ENCODE measurements at places on chromosomes 11 and 22.

- no peak for DNase-seq
These were observed 19.1 kb downstream of the HIRA start for GRCh38 chr22:19412478-19412877.

- peak; percentile 19 for DNase-seq
These were observed 89.2 kb downstream of the PLEKHA7 start for GRCh38 chr11:16924826-16925560.

- DNase-seq: no peak
These were observed 32.9 kb downstream of the ARVCF start for GRCh38 chr22:19983741-19984140.

GRCh38 chr22:42766860-42767259, 46.2 kb upstream of the A4GALT start:
- DNase-seq: no peak

- DNase-seq: no peak
These were observed 124.6 kb upstream of the BLID start for GRCh38 chr11:122240638-122241037.

DNA sequence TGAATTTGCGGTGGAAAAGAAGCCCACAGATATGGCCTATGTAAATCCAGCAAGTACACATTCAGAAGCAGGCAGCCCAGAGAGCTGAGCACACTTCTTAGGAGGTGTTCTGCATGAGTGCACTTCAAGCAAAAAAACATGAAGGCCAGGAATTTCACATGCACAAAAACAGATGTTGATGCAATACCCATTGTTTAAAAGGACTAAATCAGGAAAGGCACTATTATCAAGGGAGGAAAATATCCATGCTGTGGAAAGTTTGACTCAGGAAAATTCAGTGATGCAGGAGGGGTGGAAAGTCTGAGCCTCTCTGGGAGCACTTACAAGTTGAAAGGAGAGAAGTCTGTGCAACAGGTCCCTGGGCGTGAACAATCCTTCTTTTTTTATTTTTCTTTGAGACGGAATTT, 15.8 kb upstream of the CARS1 start:
- no peak for DNase-seq

GRCh38 chr11:73260127-73260457, 12.0 kb upstream of the P2RY6 start:
- no peak for DNase-seq

GRCh38 chr22:46039535-46039934, 62.6 kb upstream of the WNT7B start:
- no peak for DNase-seq

GRCh38 chr11:14625586-14626205, 17.9 kb upstream of the PDE3B start:
- DNase-seq: no peak

- no peak for DNase-seq
These were observed 48.9 kb downstream of the ATG16L2 start for GRCh38 chr11:72863091-72863490.

- no peak for DNase-seq
These were observed 39.0 kb downstream of the QSER1 start for GRCh38 chr11:32931606-32932005.

- DNase-seq: no peak
These were observed 27.8 kb upstream of the ZNRF3 start for GRCh38 chr22:28855355-28856094.

DNA sequence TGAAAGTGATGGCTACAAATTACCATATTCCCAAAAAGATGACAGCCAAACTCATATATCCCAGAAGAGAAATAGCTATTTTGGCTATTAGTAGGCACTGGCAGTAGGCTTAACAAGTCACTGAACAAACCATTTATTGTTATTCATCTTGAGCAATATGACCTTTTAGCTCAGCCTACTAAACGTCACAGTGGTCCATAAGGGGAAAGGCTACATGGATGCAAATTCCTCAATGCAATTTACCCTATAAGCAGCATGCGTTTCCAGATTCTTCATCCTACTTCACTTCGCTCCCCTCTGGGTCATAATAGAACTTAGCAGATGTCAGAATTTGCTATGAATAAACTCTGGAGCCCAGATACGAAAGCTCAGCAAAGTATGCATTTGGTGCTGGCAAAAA, 114.0 kb downstream of the SIK3 start:
- no peak for DNase-seq

DNA sequence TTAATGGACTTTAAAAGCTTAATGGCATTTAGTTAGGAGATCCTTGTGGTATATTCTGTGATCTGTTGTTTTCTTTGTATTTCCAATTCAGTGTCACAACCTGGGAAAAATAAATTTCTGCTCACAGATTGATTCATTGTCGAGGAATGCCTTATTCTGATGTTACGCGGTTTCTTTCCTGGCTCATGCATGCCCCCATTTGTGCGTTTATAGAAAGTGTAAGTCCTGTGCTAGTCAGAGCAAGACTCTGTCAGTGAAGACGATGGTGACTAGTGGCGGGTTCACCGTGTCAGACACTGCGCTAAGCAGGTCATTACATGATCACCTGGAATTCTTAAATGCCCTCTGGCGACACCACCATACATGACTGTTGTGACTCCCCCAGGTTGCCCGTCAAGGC, 169.4 kb downstream of the TBC1D22A start:
- DNase-seq: no peak

GRCh38 chr11:78197816-78198215, 9.1 kb downstream of the USP35 start:
- no peak for DNase-seq

GRCh38 chr11:9030601-9031000, 26.8 kb upstream of the NRIP3 start:
- DNase-seq: no peak

- DNase-seq: no peak
These were observed 54.1 kb upstream of the RAB38 start for GRCh38 chr11:88229303-88229702.

GRCh38 chr22:30230787-30231461, 15.6 kb downstream of the LIF start:
- DNase-seq: no peak

DNA sequence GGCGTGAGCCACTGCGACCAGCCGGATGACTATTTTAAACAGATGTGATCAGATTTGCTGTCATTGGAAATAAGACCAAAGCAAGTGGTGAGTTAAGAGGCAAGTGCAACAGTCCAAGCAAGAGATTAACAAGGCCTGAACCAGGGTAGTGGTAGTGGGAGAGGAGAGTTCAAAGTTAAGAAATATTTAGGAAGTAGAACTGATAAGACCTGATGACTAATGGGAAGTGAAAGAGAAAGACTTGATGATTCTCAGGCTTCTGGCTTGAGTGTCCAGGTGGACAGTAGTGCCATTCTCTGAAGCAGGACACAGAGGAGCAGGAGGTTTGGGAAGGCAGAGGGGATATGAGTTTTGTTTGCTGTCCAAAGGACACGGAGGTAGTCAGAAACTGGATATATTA, 7.2 kb downstream of the NDUFC2 start:
- no peak for DNase-seq

- DNase-seq: no peak
These were observed 606.8 kb downstream of the NTM start for GRCh38 chr11:131977231-131977630.

DNA sequence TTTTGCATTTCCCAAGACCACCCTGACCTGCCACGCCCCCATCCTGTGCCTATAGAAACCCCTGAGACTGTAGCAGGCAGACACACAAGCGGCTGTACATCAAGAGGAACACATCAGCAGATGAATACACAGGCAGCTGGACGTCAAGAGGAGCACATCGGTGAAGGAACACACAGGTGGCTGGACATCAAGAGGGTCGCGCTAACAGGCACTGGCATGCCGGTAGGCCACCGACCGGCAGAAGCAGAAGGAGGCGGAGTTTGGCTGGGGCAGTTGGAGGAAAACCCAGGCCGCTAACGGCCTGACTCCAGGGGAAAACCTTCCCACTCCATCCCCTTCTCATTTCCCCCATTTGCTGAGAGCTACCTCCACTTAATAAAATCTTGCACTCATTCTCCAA, 5.4 kb upstream of the IPO7 start:
- no peak for DNase-seq

DNA sequence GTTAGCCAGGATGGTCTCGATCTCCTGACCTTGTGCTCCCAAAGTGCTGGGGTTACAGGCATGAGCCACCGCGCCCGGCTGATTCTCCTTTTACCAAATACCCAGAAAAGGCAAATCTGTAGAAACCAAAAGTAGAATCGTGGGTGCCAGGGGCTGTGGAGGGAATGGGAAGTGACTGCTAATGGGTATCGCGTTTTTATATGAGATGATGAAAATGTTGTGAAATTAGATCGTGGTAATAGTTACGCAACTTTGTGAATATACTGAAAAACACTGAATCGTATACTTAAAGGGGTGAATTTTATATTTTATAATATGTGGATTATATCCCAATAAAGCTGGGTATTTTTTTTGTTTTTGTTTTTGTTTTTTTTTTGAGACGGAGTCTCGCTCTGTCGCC, 48.2 kb upstream of the CREB3L1 start:
- no peak for DNase-seq

DNA sequence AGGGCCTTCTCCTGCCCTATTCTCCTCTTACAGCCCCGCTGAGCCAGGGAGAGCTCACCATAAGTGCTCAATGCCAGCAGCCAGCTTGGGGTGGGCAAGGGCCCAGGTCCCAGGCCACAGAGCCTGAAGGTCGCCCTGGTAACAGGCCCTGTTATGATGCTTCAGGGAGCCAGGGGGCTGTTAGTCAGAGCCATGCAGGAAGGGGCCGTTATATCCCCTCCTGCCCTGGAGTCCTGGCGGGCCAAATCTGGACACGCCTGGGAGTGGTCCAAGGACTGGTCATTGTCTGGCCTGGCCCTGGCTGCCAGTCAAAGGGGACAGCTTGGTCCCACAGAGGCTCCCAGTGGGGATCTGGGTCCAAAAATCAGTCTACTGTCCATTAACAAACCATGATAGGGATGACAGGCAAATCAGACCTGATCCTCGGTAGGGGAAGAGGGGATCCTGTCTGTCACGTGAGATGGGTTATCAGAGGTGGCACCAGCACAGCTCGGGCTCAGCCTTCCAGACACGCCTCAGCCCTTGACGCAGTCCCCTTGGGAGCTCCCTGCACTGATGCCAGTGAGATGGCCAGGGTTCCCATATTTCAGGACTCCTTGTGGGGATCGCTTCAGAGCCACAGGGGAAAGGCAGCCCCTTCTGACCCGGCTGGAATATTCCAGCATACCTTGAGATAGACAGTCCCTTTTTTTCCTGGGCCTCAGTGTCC, 55.9 kb downstream of the LRRC32 start:
- DNase-seq: peak; percentile 93

- DNase-seq: no peak
These were observed 527.5 kb downstream of the NTM start for GRCh38 chr11:131897956-131898355.

All from C1 segment of cervical spinal cord (tissue), 14 donors.